Stimulated activated CD4-positive, alpha-beta T cell treated with anti-CD3 and anti-CD28 coated beads, TNF-alpha, amount 100 ng/mL, for 1 hour (primary cell): ENCODE measurements at places on chromosomes 1 and 21.

GRCh38 chr21:31405604-31406003, 61.5 kb upstream of the TIAM1 start:
- DNase-seq = no peak

DNA sequence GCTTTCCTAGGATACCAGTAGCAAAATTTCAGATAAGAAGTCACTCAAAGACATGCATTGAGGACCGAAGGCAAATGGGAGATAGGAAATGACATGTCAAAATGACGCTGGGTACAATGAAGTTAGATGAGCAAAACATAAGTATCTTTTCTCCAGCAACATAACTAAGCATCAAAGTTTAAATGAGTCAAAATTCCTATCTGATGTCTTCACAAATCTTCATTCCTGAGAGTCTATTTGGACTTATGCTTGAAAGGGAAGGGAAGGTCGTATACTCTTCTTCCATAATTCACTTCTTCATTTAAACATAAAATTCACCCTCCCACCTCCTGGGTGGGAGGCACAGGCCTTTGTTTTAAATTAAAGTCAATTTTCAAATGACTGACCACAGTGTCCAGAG, 4.1 kb upstream of the TMEM81 start:
- no peak for DNase-seq

DNA sequence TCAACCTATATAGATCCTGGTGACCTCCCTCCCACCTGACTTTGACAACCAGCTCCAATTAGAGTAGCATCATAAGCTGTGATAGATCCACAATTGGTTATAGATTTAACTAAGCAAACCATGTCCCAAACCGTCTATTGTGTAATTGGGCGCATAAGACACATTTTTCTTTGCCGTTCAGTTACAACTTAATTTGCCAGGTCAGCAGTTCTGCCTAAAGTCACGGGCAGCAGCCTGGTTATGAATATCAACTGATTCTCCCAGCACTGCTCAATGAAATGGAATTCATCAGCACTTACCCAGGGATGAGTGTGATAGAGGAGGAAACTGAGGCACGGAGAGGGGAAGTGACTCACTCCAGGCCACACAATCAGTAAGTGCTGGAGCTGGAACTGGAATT, 73.4 kb downstream of the KLHDC7A start:
- DNase-seq = no peak

DNA sequence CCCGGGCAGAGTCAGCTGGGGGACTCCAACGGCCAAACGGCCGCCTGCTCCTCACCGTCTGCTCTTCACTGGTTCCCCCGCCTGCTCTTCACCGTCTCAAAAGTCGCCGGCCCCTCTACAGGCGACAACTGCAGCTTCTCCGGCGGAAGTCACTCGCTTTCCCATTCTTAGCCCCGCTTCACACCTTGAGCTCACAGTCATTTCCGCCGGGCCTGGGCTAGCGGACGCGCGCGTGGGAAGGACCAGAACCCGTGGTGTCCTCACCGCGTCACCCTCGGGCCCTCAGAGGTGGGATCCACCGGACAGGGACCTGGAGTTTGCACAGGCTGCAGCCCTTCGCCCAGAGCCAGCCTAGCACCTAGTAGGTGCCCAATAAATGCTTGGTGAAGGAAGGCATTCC, 27.9 kb upstream of the HJV start:
- no peak for DNase-seq

DNA sequence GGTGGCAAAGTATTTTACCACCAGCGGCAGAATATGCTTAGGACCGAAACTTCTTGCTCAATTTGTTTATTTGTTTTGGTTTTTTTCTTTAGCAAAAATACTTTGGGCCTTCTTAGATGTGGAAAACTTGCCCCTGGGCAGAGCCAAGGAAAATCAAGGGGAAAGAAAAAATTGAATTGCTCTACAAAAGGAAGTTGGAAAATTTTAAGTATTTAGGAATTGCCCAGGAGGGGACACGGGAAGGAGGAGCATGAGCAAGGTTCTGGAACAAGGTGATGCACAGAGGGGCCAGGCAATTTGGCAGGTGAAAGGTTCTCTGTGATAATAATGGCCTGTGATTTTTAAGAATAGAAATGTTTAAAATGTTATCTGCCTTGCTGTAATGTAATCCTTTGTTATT, 28.6 kb downstream of the SGIP1 start:
- DNase-seq = no peak

DNA sequence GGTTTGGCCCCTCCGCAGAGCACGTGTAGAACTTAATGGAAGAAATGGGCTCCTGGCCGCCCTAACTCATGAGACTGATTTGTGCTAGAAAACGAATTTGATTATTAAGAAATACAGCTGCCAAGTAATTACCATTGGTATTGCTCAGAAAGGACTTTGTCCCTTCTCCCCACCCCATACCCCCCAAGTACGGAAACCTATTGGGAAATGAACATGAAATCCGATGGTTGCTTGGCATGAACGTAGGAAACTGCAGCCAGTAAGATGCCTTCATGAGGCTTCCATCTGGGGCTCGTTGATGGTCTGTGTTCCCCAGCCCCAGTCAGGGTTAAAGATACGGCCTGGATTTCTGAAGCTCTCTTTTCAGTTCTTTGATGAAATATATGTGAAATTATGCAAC, 21.4 kb downstream of the PER3 start:
- no peak for DNase-seq

GRCh38 chr1:225655509-225656258, 2.8 kb upstream of the ENAH start:
- DNase-seq = no peak

DNA sequence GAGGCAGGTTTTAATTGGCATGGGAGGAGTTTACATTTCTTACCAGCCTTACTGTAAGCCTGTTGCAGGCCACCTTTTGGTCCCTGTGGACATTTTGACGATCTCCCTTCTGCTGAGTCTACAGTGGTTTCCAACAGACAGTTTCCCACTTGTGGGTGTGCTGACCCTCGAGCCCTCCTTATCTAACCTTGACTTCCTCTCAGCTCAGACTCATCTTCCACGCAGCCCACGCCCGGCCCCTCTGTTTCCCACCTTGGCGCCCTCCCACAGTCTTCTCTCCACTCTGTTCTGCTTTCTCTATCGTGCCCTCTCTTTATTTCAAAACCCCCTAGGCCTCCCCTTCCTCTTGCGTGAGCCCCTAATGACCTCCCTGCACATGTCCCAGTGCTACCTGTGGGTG, 6.1 kb upstream of the ARL8A start:
- DNase-seq = no peak

GRCh38 chr1:12456979-12457378, 161.0 kb downstream of the DHRS3 start:
- no peak for DNase-seq

DNA sequence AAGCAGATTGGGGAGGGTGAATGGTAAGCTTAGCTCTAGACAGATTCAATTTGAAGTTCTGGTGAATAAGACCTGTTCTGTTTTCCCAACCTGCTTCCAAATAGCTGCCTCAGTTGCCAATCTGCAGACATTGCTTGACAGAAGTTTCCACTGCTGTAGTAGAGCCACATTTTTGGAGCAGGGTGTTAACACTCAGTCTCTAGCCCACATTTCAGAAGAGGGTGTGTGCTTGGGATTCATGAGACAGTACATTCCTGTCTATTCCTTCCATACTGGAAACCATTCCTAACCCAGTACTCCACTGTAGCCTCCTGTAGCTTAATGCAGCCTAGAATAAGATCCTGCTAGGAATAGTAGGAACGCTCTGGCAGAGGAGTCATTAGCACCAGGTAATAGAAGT, 450.5 kb downstream of the NUF2 start:
- no peak for DNase-seq

DNA sequence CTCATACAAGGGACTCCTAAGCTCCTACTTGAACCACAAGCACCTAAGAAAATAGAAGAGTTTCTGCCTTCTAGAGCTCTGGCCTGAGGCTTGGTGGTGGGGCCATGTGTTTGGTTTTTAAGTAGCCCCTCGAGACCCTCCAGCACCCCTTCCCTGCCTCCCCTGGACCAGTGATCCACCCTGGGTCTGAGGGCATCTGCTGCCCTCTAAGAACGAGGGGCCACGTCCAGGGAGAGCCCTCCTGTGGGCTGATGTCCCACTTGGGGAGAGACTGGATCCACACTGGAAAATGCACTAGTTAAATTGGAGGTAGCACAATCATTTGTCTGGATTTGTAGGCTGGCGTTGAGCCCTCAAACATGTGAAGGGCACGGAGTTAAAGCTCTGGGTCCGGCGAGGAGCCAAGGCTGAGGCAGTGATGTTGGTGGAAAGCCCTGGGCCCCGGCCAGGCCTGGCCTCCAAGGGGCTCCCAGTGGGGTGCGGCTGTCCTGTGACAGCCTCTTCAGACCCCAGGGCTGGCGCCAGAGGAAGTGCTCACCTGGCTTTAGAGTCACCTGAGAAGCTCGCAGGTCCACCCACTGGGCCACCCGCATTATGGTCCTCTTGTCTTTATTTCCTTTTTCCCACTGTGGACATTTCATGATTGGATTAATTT, 65.2 kb downstream of the SLC37A1 start:
- DNase-seq = no peak

DNA sequence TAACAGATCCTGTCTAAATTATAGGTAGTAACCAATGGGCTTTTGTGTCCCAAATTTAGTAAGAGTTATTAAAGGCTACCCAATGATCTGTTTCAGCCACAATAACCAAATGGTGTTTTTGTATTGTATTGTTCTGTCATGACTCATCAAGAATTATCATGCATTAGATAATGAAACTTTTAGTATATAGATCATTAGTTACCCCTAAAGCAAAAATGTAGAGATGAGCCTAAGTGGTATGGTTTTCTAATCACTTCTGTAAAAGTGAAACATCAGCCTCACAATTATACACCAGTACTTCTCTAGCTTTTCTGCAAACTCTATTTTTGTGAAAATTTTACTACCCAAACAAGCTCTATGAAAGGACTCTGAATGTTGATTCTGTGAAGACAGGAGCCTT, 71.4 kb downstream of the LRRC7 start:
- no peak for DNase-seq

- DNase-seq = no peak
These were observed 12.7 kb downstream of the VSIG8 start for GRCh38 chr1:159849626-159850366.

DNA sequence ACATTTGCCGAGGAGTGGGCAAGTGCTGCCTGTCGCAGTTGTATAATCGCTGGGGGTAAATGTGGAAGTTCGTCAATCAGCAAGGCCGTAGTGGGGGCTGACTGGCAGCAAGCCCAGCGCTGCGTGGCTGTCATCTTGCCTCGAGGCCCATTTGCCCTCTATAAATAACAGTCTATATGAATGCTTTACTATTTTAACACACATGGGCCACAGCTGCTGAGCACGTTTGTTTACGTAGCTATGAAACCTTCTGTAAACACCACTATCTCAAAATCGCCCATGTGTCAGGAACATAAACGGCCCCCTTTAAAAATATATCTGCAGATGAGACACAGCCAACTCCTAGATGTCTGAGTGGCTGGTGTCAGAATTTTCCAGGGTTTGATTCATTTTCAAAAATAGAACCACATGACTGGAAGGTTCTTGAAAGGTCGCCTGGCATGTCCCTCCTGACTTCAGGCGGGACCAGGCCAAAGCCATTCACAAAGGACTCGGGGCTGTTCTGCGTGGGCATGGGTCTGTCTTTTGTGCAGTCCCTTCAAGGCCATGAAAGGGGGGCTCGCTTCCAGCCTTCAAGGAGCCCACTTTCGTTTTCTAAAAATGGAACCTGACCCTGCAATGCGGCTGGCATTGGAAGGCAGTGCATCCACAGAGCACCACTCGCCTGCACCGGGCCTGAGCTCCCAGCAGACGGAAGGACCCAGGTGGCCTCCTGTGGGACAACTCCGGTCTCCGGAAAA, 205.5 kb downstream of the KCNJ6 start:
- no peak for DNase-seq

- DNase-seq = no peak
These were observed 2.0 kb downstream of the TEX46 start for GRCh38 chr1:23013657-23014056.

GRCh38 chr21:37762606-37763005, 153.7 kb downstream of the KCNJ6 start:
- DNase-seq = no peak

DNA sequence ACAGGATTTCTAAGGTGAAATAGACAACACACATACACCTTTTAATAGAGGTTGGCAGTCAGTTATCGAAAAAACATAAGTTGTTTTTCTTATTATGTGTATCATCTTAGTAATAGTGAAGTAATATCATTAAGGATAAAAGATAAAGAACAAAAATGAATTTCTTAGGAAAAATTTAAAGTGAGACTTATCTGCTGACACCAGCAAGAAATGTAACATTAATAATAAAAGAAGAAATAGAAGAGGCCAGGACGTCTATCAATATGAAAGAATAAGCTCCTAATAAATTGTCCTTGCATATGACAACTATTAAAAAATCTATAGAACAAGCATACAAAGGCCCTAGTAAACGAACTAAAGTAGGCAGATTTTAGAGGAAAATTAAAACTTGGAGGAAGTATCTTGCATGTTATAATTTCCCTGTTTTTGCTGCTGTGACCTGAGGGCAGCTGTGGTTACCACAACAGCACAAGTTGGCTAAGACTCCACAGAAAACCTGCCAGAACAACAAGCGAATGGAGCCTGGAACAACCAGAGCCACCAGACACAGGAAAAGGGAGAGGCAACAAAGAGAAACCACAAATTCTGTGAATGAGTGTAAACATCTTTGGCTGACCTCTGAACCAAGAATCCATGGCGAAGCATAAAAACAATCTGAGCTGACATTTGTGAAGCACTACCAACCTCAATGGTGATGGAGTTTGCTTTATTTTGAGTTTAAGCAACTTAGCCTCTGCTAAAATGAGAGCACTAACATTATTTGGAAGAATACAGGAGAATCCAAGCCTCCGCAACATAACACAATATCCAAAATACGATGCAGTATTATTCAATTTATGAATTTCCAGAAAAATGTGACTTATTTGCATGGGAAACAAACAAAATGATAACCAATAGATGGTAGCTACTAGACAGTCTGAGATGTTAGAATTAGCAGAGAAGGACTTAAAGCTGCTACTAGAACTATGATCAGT, 207.5 kb downstream of the KCNT2 start:
- no peak for DNase-seq

- no peak for DNase-seq
These were observed 73.4 kb downstream of the SH3BGR start for GRCh38 chr21:39525129-39525528.
